ENCODE measurements at places on chromosomes 11 and 22.

GRCh38 chr11:86205421-86206336 lies 38.9 kb upstream of the EED start:
- no peak for DNase-seq

GRCh38 chr22:43886231-43886630 lies 5.6 kb downstream of the PNPLA5 start:
- no peak for DNase-seq

- no peak for DNase-seq
These were observed 20.6 kb upstream of the AP1B1 start for GRCh38 chr22:29408940-29409339.

GRCh38 chr22:42939451-42939881 lies 75.5 kb downstream of the PACSIN2 start:
- no peak for DNase-seq

- DNase-seq = no peak
These were observed 920 bp downstream of the TMEM132A start for GRCh38 chr11:60924906-60925853.

Measured in iris pigment epithelial cell (primary cell).